ENCODE measurements at places on chromosomes 2 and 18.

- DNase-seq, result no peak
These were observed 13.7 kb upstream of the SERPINB11 start for GRCh38 chr18:63689064-63689463.

DNA sequence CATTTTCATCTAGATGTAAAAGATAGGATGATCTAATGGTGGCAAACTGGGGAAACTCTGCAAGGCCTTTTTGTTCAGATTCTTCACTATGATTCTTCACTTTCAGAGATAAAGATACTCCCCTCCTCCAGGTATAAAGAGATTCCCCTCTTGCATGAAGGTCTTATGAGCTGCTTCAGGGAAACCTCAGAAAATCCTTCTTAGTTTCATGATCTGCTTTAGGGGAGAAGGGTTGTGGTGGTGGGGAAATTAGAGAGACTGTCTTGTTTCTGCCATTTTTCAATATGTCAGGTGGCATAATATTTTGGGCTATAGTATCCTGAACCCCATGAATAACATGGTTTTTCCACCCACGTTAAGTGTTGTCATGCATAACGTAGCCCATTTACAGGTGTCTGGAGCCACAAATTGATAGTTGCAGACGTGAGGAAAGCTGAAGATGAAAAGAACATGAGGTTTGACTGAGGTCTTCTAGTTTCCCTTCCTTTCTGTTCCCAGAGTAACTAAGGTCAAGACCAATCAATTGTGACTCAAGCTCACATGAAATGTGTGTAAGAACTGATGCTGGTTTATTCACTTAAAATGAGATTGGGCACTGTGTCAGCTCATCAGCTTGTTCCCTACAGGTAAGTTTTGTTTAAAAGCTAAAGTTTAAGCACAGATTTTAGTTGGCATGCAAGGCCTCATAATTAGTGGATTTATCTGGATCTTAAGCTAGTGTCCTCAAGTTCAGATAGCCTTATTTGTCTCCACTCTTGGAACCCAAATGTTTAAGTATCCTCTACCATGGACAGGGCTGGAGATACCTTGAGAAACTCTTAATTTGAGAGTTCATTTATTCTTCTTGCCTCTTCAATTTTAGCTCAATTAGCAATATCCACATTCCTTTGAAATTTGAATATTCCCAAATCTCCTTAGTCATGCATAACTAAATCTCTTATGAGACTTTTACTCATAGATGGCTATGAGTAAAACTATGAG lies 304.5 kb upstream of the FANCL start:
- DNase-seq, result no peak

GRCh38 chr2:118696786-118697465 lies 150.5 kb downstream of the EN1 start:
- no peak for DNase-seq

DNA sequence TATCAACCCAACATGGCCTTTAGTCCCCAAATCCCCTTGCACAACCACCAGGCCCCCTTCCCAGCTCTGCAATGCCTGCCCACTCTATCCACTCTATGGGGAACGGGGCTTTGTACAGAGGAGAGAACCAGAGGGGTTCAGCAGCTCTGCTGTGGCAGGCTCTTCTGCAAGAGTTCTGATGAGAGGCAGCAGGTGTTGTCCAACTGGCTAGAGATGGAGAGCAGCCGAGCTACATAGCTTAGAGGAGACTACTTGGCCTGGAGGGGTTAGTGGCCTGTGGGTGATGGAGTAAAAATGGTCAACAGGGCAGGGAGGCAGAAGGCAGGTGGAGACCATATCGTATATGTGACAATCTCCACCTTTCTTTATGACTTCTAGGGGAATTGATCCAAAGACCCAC lies 103.0 kb downstream of the QPCT start:
- no peak for DNase-seq

GRCh38 chr18:45997700-45998151 lies 30.6 kb upstream of the EPG5 start:
- DNase-seq, result no peak

GRCh38 chr2:229454934-229455631 lies 184.0 kb upstream of the PID1 start:
- DNase-seq, result peak; percentile 88

GRCh38 chr18:78625847-78626246 lies 353.8 kb upstream of the SALL3 start:
- DNase-seq, result no peak

GRCh38 chr2:40240070-40240469 lies 211.8 kb downstream of the SLC8A1 start:
- DNase-seq, result peak; percentile 72

DNA sequence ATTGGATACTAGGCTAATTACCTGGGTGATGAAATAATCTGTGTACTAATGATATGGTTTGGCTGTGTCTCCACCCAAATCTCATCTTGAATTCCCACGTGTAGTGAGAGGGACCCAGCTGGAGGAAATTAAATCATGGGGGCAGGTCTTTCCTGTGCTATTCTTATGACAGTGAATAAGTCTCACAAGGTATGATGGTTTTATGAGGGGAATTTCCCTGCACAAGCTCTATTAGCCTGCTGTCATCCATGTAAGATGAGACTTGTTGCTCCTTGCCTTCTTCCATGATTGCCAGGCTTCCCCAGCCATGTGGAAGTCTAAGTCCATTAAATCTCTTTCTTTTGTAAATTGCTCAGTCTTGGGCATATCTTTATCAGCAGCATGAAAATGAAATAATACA lies 394.1 kb upstream of the SYT4 start:
- no peak for DNase-seq

DNA sequence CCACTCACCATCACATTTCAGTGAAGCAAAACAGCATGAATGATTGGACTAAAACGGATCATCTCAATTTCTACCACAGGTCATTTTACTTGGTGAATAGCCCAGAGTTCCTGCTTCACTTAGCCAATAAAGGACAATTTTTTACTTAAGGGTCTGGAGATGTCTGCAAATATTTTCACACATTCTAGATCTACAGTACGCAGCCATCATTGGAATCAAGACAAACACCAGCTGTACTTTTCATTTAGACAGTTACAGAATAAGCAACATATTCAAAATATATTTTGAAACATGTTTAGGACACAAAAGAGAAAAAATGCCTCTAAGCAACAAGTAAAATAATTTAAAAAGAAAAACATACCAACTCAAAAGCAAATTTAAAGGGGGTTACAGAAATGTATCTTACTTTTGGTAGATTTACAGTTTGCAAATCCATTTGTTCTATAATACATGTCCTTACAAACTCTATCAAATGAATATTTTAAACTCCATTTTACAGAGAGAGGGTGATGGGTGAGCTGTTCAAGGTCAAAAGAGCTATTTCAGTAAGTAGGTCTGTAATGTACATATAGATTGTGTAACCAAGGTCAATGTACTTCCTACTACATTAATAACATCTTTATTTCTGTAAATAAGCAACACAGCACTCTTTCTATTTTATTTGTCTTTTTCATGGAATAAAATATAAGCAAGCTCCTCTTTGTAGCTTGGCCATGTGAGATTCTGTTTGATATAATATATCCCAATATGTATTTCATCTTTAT lies 13.4 kb downstream of the PPP1R1C start:
- no peak for DNase-seq

DNA sequence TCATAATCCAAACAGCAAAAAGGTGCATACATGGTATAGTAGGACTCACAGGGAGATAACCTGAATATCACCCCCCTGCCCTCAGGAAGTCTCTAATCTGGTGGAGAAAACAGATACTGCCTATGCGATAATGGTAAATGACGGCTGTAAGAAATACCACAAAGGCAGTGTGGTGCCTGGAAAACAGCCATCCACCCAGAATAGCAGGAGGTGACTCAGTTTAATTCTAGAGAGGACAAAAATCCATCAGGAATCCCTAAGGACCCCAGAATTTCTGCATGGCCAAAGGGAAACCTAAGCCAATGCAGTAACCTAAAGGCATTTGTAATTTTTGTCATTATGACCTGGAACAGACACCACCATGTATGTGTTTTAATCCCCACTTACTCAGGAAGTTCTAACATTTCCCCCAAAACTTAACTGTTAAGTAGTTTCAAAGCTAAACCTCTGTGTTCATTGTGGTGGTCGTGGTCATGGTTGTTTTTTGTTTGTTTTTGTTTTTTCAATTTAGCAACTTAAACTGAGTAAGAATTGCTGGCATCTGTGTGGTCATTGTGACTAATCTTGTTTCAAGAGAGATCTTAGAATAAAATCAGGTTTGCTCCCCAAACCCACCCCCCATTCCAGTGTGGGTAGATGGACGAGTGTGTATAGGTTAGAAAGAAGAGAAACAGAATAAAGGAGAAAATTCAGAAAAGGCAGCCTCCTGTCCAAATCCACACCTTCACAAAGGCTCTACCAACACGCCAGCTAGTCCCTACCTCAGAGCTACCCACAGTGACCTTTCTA lies 121.5 kb upstream of the CDCA7 start:
- no peak for DNase-seq

DNA sequence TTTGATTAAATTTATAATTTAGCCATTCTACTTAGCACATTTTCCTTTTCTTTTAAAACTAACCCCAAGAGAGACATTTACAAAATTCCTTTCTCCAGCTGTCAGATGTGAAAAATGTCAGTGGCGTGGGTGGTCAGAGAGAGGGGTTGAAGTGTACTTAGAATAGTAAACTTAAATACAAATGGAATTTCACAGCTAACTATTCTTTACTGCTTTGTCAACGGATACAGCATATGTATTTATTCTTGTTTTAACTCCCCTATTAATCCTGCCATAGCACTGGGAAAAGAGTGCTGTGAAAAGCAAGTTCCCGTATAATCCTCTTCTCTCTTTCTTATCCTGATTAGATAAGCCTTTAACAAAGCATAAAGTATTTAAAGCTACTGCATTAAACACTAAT lies 191.4 kb upstream of the CHAC2 start:
- DNase-seq, result no peak

GRCh38 chr2:216665717-216666116 lies 29.6 kb downstream of the IGFBP5 start:
- no peak for DNase-seq

DNA sequence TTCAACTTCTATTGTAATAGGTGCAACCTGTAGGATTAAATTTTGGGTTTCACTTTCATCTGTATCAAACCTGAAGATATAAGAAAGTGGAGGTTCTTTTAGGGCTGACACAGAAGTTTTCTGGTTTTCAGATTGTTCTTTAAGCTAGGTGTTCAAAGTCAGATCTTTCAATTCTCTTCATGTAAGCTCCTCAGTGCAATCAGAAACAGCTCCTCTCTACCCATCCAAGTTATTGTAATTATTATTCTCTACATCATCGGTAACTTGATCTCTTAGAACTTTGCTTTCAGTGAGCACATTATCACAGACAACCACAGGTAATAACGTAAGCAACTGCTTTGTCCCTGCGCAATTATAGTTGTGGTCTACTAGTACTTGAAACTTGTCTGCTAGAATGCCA lies 179.4 kb downstream of the MYCN start:
- no peak for DNase-seq

GRCh38 chr2:231687133-231687852 lies 21.0 kb upstream of the PTMA start:
- DNase-seq, result peak; percentile 51

- DNase-seq, result no peak
These were observed 961.3 kb upstream of the CELF4 start for GRCh38 chr18:38526922-38527321.

DNA sequence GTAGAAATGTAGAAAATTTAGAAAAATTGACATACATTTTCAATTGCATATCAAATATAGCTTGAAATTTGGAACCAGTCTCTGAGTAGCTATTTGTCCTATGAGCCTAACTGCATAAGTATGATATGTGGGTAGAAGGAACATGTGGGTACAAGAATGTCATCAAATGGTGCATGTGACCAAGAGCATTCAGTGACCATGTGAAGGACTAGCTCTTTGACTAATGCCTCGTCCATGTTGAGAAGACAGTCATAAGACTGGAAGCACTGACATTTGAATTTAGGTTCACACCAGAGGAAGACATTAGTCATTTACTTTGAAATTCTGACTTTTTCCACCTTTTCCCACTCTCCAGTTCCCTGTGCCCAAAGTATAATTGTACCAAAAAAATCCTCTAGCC lies 12.6 kb downstream of the MRPL44 start:
- DNase-seq, result no peak

DNA sequence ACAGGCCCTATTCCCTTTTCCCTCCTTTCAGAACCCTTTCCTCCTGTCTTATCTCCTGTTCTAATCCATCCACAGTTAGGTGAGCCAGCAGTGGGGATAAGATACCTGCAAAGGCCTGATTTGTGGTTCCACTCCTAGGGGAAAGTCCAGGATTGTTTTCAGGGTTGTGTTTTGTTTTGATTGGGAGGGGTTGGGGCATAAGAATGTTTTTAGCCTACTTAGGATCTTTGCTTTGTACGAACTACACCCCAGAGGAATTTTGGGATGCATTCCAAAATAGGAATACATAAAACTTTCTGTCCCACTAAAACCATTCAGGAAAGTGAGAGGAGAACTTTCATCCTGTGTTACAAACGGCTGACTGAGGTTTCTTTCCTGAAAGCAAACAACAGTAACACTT lies 150.8 kb upstream of the PGAP1 start:
- no peak for DNase-seq

GRCh38 chr2:174924061-174924693 lies 81.0 kb downstream of the CHN1 start:
- DNase-seq, result no peak

GRCh38 chr2:63661076-63661475 lies 72.3 kb downstream of the MDH1 start:
- peak; percentile 99 for DNase-seq

DNA sequence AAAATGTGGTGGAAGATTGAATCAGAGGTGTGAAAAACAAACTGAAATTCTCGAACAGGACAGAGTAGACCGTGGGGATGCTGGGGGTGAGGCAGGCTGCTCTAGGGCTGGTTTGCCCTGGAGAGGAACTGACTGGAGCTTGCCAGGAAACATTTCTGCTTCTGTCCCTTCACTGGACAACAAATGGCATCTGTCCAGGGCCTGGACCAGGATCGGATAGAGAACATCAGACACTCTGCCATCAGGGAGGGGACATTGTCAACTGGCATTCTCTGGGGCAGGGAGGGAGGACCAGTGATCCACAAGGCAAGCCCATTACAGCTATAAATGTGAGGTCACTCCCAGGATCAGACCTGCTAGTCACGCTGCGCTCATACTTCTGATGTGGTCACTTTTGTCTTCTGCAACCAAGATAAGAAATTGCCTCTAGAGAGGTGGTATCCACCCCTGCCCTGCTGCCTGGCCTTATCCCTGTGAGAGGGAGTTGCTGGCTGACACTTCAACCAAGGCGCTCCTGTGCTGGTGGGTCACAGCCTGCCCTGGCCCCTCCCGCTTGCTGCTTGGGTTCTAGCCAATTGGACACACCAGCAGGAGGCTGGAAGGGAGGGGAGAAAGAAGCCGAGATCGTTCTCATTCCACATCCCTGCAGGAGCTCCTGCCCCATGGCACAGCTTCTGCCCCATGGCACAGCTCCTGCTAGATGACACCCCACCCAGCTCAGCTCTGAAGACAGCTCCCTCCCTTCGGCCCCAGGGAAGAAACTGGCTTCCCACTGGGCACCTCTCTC lies 8.7 kb downstream of the NPPC start:
- DNase-seq, result no peak

DNA sequence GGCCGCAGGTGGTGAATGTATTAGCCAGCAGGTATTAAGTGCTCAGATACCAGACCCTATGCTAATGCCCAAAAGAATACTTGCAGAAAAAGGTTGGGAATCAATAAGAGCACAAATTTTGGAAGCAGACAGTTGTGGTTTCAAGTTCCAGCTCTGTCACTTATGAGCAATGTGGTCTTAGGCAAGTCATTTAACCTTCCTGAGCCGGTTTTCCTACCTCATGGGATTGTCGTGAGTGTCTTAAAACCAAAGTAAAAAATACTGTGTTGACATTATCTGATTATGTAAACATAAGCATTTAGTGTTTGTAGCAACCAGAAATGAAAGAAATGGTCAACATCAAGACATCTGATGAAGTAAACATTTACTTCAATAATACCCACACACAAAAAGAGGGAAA lies 93.0 kb upstream of the CHST9 start:
- no peak for DNase-seq

All from fibroblast of villous mesenchyme (primary cell).